ENCODE measurements at places on chromosomes 12 and 14.

GRCh38 chr14:94100847-94101246 lies 9.7 kb upstream of the IFI27 start:
- DNase-seq: peak; percentile 72

GRCh38 chr12:131090274-131091210 lies 136.8 kb downstream of the ADGRD1 start:
- DNase-seq: no peak

DNA sequence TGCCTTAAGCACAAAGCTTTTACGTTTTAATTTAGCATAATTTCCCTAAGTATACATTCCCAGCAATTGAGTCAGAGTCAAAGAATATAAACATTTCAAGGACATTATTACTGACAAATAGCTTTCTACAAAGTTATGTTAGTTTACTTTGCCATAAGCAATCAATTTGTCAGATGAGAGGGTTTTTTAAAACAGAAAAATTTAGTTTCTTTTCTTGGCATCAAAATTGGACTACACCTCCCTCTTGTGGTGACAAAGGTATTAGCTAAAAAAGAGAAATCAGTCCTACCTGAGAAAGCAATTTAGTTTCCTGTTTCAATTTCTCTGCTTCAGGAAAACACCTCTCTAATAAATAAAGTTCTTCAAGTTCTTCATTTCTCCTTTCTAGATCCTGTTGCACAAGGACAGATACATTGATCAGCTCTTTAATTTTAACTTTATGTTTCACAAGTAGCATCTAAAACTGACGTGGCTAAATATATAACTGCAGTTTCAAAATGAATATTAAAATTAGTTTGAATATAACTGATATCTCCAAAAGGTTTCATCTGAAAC lies 39.9 kb downstream of the DNAI7 start:
- peak; percentile 24 for DNase-seq

DNA sequence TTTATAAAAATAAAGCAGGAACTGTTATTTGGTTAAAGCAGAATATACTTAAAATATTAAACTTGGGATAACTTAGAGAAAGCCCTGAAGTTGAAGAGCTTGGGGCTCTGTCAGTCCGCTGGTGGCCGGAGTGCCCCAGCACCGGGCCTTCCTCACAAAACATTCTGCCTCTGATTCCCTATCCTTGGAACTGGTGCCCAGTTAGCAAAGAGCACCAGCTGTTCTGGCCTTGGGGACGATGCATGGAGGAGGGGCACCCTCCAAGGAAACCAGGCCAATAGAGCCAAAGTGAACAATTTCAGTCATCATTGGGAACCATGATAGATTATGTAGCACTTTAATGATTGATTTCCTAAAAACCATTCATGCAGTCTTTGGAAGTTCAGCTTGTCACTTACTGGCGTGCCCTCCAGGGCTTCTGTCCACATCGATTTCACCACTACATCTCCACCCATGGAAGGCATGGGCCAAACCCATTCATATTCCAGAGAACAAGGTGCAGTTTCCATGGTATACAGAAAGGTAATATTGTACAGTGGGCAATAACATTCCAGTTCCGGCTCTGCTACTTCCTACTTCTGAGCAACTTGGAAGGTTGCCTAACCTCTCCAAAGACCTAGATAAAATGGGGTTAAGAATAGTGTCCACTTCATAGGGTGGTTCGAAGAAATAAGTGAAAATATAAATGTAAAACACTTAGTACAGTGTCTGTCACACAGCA lies 145.9 kb downstream of the ETV6 start:
- no peak for DNase-seq

DNA sequence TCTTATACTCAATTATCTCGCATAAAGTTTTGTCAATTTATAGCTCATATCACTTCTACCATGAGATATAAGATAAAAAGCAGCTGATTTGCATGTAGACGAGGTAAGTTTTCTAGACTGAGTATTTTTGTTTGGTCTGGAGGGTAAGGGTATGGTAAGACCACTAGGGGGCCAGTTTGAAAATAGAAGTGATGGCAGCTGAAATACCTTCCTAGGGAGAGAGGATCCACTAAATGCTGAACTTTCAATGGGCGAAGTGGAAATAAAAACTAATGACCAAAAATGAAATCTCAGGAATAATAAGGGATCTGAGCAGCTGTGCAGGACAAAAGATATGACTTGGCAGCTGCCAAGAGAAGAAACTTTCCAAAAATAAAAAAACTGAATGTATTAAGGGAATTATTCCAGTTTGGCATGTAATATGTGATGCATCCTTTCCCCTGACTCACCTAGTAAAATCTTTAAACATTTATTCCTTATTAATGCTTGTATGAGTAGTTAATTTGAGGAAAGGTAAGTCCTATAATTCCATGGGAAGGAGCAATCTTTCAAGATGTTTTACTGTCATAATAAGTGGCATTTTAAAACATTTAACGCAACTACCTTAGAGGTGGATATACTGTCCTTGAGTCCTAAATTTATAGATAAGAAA lies 754.5 kb downstream of the C12orf50 start:
- DNase-seq: peak; percentile 2

DNA sequence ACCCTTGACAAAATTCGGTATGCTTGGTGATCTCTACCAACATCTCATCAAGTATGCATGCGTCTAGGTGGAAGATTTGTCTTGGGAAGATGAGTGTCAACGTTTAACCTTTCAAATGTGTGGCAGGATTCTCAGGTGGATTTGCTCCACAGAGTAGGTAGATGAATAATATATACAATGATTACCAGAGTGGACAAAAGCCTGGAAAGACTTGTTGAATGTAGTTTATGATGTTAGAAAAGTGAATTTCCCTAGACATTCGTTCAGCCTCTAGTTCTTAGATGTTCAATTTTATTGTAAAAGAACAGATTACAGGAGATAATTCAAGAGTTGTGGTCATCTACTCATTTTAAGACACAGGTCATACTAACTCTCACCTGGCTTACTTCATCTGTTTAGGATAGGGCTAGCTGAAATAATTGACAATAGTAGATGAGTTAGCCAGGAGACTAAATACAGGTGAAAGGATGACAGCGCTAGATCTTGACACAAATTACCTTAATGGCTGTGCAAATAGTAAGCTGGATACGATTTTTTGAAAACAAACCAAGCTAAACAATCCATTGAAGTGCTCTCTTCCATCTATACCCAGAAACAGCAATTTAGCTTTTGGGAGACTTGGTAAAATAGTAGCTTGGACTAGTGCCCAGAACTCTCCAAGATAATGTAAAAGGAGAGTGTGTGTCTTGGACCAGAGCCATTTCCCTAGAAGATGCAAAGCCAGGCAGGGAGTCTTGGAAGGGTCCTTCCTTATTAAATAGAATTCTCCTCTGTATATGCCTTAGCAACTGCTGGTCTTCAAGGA lies 168.0 kb downstream of the DACT1 start:
- DNase-seq: peak; percentile 59

- DNase-seq: peak; percentile 70
These were observed 6.1 kb upstream of the CDCA4 start for GRCh38 chr14:105026802-105027563.

- DNase-seq: no peak
These were observed 567.6 kb downstream of the BCL11B start for GRCh38 chr14:98704441-98704840.

GRCh38 chr14:46691819-46692218 lies 40.2 kb upstream of the RPL10L start:
- DNase-seq: no peak

DNA sequence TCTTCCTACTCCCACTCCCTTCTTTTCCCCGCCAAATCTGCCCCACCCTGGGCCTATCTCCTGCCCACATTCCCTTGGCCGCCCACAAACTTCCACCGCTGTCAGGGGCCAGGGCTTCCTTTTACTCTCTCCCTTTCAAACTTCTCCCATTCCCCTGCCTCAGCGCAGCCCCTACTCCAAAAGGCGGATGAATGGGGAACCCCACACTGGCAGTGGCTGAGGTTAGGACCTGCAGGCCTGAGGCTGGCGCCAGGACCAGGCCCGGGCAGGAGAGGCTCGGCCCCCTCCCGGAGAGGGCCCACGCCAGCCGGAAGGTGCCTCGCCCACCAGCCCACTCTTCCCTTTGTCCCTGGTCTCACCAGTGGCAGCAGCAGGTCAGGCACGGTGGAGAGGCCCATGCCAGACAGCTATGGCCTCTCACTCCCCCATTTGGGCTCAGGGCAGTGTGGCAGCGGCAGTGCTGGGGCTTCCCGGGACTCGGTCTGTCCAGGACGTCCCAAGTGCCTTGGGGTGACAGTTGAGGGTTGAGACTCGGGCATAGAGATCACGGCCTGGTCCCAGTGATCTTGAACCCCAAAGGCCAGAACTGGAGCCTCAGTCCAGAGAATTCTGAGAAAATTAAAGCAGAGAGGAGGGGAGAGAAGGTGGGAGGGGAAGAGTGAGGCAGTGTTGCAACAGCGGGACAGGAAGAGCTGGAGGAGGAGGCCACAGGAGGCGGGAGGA lies at the start of gene TNFRSF1A:
TSS of gene TNFRSF1A (minus strand) at position 660 of the 723 bp plus-strand sequence. CDS start at position 398, 262 bp downstream.
- DNase-seq: peak; percentile 79

GRCh38 chr14:23629832-23630396 lies 6.2 kb upstream of the DHRS2 start:
- DNase-seq: no peak

- DNase-seq: no peak
These were observed 30.2 kb downstream of the LIMA1 start for GRCh38 chr12:50252977-50253602.

DNA sequence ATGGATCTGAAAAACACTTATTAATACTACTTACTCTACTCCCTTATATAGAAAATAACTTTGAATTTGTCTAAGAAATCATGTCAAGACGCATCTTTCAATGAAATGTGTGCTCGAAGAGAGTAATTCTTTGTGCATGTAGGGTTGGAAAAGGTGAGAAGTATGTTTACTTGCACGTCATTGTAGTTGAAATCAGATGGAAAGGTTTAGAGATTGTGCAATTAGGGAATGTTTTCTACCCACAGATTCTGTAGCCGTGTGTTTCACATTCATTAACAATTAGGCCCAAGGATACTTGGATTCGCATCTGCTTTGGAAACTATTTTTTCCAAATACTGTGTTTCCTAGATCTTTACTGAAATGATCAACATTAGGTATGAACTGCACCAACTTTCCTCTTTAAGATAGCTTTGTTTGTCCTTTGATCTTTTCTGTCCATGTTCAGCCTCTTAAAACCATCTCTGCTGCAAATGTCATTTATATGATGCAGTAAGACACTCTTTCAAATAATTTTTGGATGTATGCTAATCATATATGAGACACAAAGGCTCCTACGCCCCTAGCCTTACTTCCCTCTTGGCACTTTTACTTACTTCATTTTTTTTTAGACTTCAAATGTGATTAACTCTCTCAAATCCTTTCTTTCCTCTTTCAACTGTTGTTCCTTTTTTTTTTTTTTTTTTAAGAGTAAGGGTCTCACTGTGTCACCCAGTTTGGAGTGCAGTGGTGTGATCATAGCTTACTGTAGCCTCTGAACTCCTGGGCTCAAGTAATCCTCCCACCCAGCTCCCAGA lies 58.0 kb upstream of the PSMA6 start:
- peak; percentile 38 for DNase-seq

DNA sequence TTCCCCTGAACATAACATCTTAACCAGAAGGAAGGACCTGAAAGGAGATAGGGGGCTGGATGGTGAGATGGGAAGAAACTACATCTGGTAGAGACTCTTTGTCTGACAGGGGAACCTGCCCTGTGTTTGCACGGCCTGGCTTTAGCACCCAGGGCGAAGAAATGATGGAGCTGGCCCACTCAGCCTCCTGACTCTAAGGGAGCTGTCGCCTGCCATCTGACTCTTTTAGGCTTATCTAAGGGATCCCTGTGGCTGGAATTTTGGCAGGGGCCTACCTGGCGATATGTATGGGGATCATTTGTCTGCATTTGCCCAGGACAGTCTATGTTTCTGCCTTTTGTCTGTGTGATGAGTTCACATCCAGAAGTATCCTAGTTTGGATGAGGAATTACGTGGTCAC lies 15.6 kb upstream of the CACNA2D4 start:
- no peak for DNase-seq

GRCh38 chr12:98402091-98402490 lies 113.3 kb upstream of the TMPO start:
- no peak for DNase-seq

DNA sequence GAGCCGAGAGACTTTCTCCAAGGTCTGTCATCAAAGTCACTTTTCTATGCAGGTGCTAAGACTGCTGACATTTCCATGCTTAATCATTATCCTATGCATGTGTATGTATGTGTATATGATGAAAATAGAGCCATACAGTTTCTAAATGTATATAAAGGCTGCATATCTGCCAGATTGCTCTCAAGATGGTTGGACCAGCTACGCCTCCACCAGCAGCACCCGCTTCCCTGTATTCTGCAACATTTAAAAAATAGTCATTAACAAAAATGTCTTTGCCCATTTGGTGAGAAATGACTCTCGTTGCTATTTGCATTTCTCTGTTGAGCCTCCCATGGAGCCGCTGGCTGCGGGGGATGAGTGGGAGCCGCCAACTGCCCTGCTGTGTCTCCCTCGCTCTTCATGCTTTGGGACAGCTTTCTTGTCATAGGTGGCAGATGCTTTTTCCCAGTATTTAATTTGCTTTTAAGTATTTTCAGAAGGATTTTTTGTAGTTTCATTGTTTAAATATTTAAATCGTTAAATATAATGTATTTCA lies 54.7 kb downstream of the DYNC1H1 start:
- no peak for DNase-seq

DNA sequence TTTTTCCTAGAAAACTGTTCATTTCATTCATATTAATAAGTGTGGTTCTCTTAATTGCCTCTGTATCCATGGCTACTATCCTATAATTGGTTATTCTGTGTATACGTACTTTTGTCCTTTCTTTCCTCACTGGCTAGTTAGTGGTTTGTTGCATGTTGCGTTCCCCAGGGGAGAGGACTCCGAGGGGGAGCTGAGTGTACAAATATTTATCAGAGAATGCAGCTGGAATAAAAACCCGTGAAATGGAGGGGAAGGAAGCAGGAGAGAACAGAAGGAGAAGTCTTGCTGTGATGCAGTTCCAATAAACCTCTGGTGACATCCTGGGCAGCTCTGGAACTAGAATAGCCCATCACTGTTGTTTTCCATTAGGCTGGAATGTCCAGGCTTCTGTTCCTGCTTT lies 117.1 kb upstream of the RGS6 start:
- no peak for DNase-seq

- no peak for DNase-seq
These were observed 170.0 kb upstream of the SLC16A7 start for GRCh38 chr12:59425798-59426197.

GRCh38 chr14:69037790-69038454 lies 58.8 kb upstream of the ACTN1 start:
- DNase-seq: peak; percentile 61

DNA sequence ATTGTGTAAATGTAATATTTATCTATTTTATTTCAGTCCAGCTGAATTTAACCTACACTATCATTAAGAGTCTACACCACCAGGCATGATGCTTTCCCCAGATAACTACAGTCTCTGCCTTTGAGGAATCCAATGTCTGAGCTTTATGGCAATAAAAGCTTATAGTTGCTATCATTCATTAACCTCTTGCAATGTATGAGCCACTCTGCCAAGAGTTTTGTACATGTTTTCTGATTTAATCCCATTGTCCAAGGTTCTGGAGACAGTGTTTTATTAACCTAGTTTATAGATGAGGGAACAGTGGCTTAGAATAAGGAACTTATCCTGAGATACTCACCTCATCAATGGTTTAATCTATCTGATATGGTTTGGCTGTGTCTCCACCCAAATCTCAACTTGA lies 17.1 kb upstream of the KITLG start:
- DNase-seq: no peak

All from RPMI7951 (cell line).